ENCODE measurements at places on chromosomes 2 and 18.
A peak's percentile ranks its signal among the peaks of the same experiment; 100 is the strongest.

GRCh38 chr18:9182852-9183399, 46.3 kb downstream of the ANKRD12 start:
- no peak for DNase-seq

DNA sequence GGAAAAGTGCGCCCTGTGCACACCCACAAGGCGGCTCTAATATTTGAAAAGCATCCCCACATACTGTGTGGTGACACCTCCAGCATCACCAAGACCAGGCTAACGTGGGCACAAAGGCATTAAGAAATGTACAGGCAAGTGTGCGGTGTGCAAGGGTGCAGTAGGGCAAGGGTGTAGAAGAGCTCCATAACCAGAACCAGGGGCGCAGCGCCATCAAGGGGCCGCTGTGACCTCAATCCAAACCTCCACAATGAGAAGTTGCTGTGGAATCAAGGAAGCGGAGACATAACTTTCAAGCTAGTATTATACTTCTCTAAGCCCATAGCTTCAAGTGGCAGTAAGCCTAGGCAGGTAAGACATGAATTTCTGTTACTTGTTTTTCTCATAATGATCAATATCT, 13.0 kb downstream of the L3MBTL4 start:
- DNase-seq = no peak

GRCh38 chr2:105034170-105034569, 3.7 kb upstream of the MRPS9 start:
- no peak for DNase-seq

GRCh38 chr18:79770826-79771225, 26.9 kb upstream of the KCNG2 start:
- DNase-seq = no peak

DNA sequence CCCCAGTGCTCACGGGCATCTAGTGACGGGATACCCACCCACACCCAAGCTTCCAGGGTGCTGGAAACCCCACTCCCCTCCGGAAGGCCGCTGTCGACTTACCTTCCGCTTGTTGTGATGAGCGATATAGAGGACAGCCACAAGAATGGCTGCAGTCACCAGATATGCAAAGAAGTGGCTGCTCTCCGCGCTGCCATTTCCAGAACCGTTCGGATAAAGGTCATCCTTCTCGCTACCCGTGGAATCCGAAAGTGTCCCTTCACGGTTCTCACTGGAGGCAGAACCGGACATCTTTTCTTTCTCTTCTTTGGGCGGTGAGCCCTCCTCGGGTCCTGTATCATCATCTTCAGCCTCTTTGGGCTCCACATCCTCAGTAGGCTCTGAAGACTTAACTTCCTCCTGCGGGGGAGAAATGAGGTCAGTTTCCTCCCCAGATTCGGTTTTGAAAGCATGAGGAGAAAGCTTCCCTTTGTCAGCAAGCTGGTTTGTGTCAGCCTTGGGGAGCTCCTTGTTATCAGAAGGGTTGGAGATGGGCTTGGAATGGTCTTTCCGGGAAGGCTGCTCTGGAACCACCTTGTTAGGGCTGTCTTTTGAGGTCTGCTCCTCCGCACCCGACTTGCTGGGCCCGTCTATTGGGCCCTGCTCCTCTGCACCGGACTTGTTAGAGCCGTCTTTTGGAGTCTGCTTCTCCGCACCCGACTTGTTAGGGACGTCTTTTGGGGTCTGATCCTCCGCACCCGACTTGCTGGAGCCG, 1.2 kb downstream of the TGOLN2 start:
- DNase-seq = peak; percentile 53

DNA sequence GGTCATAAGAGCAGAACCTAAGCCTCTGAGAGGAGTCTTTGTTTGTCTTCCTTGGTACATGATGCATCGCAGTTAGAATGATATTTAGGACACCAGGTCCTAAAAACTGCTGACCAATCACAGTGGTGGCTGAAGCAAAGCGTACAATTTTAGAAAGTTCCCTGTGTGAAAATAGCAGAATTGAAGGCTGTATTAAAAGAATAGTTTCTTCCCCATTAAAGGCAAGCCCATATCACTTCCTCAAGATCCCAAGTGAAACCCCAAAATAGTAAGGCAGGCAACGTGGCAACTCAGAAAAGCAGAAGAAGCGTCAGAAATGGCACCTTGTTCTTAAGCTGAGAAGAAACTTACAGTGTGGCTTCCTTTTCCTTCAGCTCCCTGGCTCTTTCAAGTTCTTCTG, 154.8 kb upstream of the PGAP1 start:
- no peak for DNase-seq

DNA sequence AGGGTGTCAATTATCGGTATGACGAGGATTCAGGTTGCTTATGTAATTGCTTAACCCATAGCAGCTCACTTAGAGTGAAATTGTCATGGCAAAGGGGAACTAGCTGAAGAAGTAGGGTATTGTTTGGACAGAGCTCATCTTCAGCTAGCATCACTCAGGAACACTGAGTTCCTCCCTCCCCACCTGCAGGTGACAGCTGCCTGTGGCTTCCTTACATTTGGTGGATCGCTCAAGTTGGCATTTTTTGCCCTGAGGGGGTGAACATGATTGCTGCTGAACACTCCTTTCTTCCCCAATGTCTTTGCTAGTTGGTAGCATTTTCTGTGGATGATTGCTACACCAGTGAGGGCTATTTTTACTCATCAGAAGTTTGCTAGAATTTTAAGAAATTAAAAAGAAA, 86.7 kb upstream of the THUMPD2 start:
- no peak for DNase-seq

DNA sequence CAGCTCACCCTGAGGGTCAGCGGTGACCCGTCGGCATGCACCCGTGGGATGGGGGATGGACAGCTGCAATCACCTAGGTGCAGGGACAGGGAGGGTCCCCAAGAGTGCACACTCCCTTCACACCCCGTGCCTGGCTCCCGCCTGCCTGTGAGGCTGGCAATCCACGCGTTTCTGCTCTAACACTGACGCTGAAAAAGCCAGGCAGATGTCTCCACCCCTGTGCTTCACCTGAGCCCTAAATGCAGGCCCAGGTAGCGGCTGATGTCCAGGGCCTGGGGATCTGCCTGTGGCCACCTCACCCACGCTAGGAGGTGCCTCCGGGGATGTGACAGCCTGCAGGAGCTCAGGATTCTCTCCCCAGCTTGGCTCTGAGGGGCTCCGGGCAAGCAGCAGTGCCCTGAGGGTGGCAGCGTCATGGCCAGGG, 212.0 kb upstream of the SALL3 start:
- no peak for DNase-seq

- DNase-seq = no peak
Observed at GRCh38 chr2:117948615-117949014, 65.3 kb downstream of the CCDC93 start.

DNA sequence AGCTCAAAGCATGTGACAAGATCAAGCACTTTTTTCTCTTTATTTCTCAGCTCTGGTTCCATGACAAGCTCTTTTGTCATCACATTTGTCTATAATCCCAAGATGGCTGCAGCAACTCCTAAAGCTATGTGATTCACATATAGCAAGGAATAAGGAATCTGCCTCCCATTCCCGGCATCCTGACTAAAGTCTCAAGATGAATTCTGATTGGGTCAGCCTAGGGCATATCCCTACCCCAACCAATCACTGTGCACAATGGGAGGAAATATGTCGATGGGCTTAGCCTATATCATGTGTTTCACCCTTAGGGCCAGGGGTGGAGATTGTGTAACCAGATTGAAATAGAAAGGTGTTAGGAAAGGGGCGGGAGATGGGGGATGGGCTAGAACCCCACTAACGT, 23.1 kb upstream of the COLEC12 start:
- no peak for DNase-seq

DNA sequence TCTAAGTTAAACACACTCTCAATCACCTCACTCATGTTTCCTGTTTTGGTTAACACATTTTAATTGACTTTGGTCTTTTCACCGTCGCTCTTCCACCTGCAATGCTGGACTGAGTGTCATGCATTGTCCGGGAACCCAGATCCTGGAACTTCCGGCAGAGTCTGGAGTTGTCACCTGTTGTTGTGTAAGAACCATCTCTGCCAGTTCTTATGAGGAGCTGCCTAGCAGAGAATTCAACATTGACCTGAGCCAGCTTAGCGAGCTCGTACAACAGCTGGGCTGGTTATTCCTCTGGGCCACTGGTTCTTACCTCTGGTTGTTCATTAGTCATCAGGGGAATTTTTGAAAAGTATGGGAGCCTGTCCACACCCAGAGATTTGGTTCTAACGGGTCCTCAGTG, 75.7 kb downstream of the BCL2L11 start:
- DNase-seq = no peak

DNA sequence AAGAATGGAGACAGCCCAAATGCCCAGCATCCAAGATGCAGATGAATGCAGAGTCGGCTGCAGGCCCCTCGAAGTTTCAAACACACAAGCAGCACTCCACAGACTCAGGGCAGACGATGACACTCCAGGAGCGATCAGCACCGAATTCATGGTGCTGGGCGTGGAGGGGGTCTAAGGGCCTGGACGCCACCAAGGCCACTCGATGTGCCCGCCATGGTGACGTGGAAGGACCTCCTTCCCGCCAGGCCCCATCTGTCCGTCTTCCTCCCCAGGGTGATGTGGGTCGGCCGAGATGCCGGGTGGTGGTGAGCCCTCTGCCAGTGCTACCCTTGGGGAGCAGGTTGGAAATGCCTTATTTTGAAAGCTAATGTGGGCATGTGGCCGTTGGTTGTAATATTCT, 9.4 kb downstream of the KIF1A start:
- no peak for DNase-seq

DNA sequence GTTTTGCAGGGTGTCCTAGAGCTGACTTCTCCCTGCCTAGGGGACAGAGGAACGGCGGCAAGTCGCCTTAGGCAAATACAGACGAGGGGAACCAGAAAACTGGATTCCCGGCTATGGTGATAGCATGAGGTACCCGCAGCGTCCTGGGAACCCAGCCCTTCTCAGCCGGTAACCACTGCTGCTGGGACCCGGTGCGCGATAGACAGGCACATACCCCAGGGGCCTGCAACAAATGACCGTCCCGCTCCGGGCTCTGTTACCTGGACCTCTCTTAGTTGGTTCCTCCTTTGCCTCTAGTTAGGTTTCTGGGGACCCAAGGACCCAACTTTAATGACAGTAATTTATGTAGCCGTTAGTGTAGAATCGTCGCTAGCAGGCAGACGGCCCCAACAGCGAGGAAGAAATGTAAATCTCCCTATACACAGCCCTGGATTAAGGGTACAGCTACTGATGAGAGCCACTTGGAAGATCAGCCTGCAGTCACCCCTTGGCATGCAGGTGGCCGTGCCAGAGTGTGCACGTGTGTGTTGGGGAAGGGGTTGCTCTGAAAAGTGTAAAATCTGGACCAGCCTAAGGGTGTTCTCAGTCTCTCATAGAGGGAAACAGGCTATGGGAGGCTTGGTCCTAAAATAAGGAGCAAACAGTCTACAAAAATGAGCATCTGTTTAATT, 819 bp upstream of the SERPINE2 start:
- no peak for DNase-seq

- DNase-seq = no peak
Observed at GRCh38 chr2:127118038-127118437, 11.1 kb upstream of the BIN1 start.

Measured in stimulated activated CD4-positive, alpha-beta T cell treated with anti-CD3 and anti-CD28 coated beads, Interleukin-4, amount 100 ng/mL, for 24 hours (primary cell).